ENCODE measurements at places on chromosomes 3 and 15.

- DNase-seq = no peak
Observed at GRCh38 chr3:124149771-124150170, 157.8 kb upstream of the ROPN1 start.

DNA sequence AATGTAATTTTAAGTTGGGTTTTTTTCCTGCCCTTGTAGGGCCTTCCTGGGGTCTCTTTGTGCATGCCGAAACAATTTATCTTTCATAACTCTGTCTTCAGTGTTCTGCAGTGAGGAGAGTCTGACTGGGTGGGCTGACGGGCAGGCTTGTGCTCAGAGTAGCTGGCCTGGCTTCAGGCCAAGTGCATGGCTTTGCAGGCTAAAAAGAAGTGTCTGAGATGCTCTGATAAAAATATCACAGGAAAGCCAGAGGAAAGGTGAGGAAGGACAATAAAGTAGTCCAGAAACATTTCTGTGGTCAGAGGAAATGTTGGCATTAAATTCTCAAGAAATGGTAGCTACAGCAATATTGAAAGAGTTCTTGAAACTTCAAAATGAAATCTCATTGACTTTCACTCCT is 25.5 kb downstream of the ST3GAL6 start:
- DNase-seq = no peak

GRCh38 chr3:59980576-59980975 is 930.8 kb upstream of the CFAP20DC start:
- DNase-seq = no peak

- no peak for DNase-seq
Observed at GRCh38 chr3:12773710-12774086, 14.6 kb upstream of the TMEM40 start.
